ENCODE measurements at places on chromosomes 16 and 17.

DNA sequence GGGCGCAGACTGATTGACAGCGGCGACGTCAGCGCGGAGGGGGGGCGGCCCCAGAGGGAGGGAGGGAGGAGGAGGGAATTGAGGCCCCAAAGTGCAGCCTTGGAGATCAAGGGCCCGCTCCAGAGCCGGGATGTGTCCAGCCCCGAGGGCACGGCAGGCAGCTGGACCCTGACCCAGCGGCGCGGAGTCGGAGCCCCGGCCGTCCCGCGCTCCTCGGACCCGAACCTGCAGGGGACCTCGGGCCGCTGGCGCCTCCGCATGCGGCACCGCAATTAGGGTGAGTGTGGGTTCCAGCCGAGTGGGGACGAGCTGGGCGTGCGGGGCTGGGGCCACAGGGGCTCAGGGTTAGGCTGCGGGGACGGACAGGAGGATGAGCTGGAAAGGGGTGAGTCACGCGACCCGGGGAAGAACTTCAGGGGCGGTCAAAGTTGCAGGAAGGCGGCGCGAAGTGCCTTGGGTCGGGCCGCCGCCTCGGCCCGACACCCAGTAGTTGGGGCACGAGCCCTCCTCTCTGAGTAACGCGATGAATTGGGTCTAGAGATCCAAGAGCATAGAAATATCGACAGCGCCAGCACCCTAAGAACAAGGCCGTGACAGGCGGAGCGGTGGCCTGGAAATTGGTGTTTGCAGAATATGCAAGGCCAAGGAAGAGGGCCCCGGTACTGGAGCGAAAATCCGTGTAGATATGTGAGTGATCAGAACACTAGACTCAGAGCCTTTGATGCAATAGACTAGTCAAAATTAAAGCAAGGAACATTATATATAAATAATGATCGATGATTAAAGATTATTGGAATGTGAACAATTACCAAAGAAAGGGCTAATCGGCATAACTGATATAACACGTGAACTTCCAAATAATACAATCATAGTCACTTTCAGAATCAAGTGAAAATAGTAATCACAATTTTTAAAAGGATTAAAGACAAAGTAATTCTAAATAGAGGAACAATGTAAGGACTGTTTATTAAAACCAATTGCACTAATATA lies at the start of gene TBX4:
TBX4 (plus strand) TSS at position 122 of the 990 bp plus-strand sequence. CDS start 4,069 bp downstream, outside the sequence.
- no peak within 1 kb of the TSS for H3K27ac ChIP-seq
- H3K4me1 ChIP-seq: no peaks in the 10 kb centered on the region

DNA sequence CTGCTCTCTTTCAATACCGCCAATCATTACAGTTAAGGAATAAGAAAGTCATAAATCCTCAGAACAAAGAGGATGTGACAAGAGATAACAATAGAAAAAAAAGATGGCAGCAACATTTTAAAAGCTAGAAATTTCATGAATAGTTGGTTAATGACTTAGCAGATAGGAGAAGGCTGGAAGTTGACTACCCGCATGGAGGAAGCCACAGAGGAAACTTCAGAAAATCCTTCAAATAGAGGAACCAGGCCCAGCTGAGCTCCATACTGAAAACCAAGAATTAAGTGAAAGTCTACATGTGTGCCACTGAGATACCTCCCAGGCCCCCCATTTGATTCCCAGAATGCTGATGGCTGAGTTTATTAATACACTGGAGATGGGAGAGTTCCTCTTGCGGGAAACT lies 109.3 kb downstream of the GSG1L start:
- no peaks in the 10 kb centered on the region for H3K36me3 ChIP-seq
- H3K27ac ChIP-seq: no peak overlapping the region
- no peaks in the 10 kb centered on the region for H3K27me3 ChIP-seq
- no peak for DNase-seq
- H3K4me1 ChIP-seq: no peaks in the 10 kb centered on the region
- no peak overlapping the region for H3K4me3 ChIP-seq

DNA sequence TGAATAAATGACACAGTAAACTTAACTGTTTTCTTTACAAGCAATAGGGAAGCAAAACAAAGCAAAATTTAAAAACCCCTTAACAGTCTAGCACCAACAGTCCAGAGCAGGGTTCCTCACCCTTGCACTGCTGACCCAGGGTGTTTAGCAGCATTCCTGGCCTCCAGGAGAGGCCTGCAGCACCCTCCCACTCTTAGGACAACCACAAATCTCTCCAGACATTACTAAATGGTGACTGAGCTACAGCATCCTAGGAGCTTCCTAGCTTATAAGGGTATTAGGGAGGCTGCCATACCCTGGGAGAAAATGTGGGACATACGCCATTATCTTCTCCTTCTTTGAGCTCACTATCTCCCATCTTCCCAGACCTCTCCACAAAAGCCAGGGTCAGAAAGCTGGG lies 15.9 kb downstream of the POLG2 start:
- no peaks in the 10 kb centered on the region for H3K4me1 ChIP-seq
- peaks cover 63% of the 10 kb centered on the region for H3K36me3 ChIP-seq
- no peaks in the 10 kb centered on the region for H3K27me3 ChIP-seq
- no peak overlapping the region for H3K4me3 ChIP-seq

- no peaks in the 10 kb centered on the region for H3K27me3 ChIP-seq
- DNase-seq: no peak
- no peak overlapping the region for H3K27ac ChIP-seq
- H3K36me3 ChIP-seq: no peaks in the 10 kb centered on the region
- no peak overlapping the region for H3K4me3 ChIP-seq
Measured at GRCh38 chr17:58605470-58605869, 86.4 kb downstream of the TEX14 start.

- no peaks in the 10 kb centered on the region for H3K36me3 ChIP-seq
- H3K4me1 ChIP-seq: no peaks in the 10 kb centered on the region
- H3K27me3 ChIP-seq: peaks cover 5% of the 10 kb centered on the region
- H3K4me3 ChIP-seq: no peak overlapping the region
Measured at GRCh38 chr17:15081008-15081407, 184.1 kb downstream of the PMP22 start.

DNA sequence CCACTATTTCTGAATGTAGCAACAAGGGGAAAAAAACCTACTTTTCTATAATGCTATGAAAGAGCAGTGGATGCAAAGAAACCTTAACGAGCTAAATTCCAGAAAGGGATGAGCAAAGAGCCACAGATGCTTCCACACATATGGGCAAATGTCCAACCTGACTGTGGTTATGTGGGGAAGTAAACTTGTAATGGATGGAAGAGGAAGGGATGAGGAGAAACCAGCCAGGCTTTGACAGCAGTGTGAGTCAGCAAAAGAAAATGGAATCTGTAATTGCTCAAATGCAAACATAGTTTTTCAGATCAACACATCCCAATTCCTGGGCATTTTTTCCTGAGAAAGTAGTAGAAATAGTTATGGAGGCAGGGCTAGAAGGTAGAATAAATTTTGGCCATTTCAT lies 204.8 kb upstream of the CPHXL start:
- no peaks in the 10 kb centered on the region for H3K36me3 ChIP-seq
- H3K4me3 ChIP-seq: no peak overlapping the region
- no peaks in the 10 kb centered on the region for H3K27me3 ChIP-seq
- no peak overlapping the region for H3K27ac ChIP-seq

DNA sequence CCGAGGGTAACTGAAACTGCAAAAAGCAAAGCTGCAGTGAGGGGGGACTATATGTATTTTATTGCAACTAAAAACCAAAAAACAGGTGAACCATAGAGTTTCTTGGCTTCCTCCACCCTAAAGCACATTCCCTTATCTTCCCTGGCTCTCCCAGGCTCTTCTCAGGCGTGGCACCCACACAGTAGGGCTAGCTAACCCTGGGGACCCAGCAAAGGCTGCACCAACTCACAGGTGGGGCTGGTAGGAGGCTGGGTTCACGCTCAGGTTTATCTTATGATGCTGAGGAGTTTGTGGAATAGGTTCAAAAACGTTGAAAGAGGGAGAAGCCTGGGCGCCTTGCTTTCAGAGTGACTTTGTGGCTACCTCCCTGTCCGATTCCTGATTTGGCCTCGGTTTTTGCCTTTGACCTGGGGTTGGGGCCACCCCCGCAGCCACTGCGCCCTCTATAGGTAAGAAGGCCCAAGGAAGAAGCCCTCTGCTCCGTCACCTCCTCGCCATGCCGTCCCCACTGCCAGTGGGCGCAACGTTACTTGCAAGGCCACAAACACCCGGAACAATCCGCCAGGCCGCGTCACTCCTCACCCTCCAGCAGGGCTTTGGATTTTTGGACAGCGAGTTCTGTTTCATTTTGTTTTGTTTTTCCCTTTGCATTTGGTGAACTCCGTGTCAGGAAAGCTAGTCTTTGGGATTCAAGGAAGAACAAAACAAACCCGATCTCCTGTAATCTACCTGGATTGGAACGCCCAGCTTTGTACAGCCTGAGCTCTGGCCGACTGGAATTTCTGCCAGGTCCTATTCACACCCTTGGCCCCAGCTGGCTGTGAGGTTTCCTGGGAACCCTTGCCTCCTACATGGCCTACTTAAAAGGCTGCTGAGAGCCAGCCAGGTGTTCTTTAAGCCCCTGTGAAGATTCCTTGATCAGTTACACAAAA lies 60.8 kb downstream of the TBC1D16 start:
- no peak overlapping the region for H3K4me3 ChIP-seq
- H3K27me3 ChIP-seq: no peaks in the 10 kb centered on the region
- no peaks in the 10 kb centered on the region for H3K4me1 ChIP-seq
- H3K36me3 ChIP-seq: peaks cover 20% of the 10 kb centered on the region
- no peak overlapping the region for H3K27ac ChIP-seq

- H3K4me1 ChIP-seq: no peaks in the 10 kb centered on the region
- no peaks in the 10 kb centered on the region for H3K36me3 ChIP-seq
- H3K27ac ChIP-seq: no peak overlapping the region
- DNase-seq: peak; percentile 77
Measured at GRCh38 chr17:2222901-2223616, 80.5 kb downstream of the SMG6 start.

DNA sequence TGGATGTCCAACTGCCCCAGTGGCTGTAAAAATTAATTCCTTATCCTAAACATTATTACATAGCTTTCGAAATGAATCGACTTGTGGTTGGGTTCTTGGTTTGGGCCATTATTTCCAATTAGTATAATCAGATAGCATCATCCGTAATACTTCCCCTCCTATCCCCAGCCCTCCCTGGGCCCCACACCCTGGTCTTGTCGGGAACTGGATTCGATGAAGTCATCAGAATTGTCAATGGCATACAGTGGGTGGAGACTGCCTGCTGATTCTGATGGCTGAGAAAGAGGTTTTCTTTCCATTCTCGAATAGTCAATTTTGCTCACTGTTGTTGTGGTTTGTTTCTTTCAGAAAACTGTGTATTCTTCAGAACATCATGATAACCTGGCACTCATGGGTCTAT lies 395.1 kb downstream of the SEC14L1 start:
- DNase-seq: peak; percentile 17
- no peaks in the 10 kb centered on the region for H3K36me3 ChIP-seq
- H3K4me3 ChIP-seq: no peak overlapping the region
- no peak overlapping the region for H3K27ac ChIP-seq
- no peaks in the 10 kb centered on the region for H3K27me3 ChIP-seq

DNA sequence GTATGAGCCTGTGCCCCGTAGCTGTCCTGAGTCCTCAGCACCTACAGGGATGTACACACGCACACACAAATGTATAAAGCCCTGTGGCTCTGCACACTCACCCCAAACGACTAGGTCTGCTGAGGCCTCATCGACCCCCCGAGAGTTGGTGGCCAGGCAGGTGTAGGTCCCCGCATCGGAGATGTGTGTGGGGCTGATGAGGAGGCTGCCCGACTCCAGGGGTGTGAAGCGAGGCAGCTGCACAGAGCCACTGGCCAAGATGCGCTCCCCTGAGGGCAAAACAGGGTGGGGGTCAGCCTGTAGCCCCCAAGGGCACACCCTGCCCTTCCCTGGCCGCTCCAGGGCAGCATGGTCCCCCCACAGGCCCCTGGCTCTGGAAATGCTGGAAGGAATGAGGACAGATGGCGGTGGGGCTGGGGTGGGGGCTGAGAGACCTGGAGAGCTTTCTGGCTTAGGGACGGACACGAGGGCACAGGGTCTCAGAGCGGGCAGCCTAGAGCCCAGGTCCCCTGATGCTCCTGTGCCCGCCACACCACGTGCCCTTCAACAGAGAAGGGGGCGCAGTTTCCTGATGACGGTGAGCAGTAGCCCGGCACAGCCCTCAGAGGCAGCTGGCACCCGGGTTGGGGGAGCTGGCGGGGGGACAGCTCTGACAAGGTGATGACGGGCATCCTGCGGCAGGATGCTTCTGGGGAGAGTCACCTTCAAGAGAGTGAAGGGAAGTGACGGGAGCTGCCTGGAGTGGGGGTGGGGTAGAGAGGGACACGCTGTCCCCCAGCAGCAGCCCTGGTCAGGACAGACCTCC lies 119.8 kb upstream of the CDC42EP4 start:
- no peak overlapping the region for H3K27ac ChIP-seq
- no peak overlapping the region for H3K4me3 ChIP-seq
- H3K36me3 ChIP-seq: no peaks in the 10 kb centered on the region
- H3K27me3 ChIP-seq: peaks cover 23% of the 10 kb centered on the region
- peaks cover 5% of the 10 kb centered on the region for H3K4me1 ChIP-seq
- DNase-seq: no peak

- no peak for DNase-seq
- H3K4me3 ChIP-seq: no peak overlapping the region
- no peak overlapping the region for H3K27ac ChIP-seq
- H3K4me1 ChIP-seq: no peaks in the 10 kb centered on the region
Measured at GRCh38 chr17:65509032-65509431, 52.4 kb downstream of the AXIN2 start.

- H3K4me3 ChIP-seq: no peak overlapping the region
- no peak for DNase-seq
- no peak overlapping the region for H3K27ac ChIP-seq
Measured at GRCh38 chr17:11950771-11951519, 46.3 kb downstream of the ZNF18 start.

- no peak overlapping the region for H3K4me3 ChIP-seq
- H3K27ac ChIP-seq: no peak overlapping the region
- no peak for DNase-seq
- H3K27me3 ChIP-seq: no peaks in the 10 kb centered on the region
- no peaks in the 10 kb centered on the region for H3K4me1 ChIP-seq
Measured at GRCh38 chr16:57997176-57997527, 3.3 kb downstream of the ZNF319 start.

- H3K4me1 ChIP-seq: peaks cover 45% of the 10 kb centered on the region
- DNase-seq: no peak
- no peaks in the 10 kb centered on the region for H3K36me3 ChIP-seq
- no peak overlapping the region for H3K4me3 ChIP-seq
- peak overlapping the region; percentile 79 for H3K27ac ChIP-seq
Measured at GRCh38 chr17:77420804-77421629, 280.2 kb downstream of the SEC14L1 start.

DNA sequence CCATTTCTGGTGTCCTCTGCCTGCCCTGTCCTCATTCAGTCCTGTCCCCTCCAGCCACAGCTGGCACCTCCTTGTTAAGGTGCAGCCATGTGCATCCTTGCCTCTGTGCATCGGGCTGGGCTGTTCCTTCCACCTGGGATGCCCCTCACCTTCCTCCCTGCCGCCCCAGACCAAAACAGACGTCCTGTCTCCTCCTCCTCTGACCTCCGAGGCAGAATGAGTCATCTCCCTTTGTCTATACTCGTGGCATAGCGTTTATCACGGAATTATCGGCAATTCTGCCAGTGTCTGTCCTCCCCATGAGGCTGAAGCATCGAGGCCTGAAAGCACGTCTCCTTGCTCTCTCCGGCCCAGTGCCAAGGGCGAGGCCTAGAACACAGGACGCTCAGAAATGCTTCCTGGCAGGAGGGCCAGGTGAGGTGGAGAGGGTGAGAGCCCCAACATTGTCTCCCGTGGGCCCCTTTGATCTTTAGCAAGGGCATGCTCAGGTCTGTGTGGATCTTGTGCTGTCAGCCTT lies 4.6 kb downstream of the RAI1 start:
- H3K4me3 ChIP-seq: no peak overlapping the region
- peaks cover 5% of the 10 kb centered on the region for H3K4me1 ChIP-seq
- DNase-seq: no peak
- H3K27me3 ChIP-seq: no peaks in the 10 kb centered on the region
